ENCODE measurements at places on chromosomes 5 and 9.
A peak's percentile ranks its signal among the peaks of the same experiment; 100 is the strongest.

DNA sequence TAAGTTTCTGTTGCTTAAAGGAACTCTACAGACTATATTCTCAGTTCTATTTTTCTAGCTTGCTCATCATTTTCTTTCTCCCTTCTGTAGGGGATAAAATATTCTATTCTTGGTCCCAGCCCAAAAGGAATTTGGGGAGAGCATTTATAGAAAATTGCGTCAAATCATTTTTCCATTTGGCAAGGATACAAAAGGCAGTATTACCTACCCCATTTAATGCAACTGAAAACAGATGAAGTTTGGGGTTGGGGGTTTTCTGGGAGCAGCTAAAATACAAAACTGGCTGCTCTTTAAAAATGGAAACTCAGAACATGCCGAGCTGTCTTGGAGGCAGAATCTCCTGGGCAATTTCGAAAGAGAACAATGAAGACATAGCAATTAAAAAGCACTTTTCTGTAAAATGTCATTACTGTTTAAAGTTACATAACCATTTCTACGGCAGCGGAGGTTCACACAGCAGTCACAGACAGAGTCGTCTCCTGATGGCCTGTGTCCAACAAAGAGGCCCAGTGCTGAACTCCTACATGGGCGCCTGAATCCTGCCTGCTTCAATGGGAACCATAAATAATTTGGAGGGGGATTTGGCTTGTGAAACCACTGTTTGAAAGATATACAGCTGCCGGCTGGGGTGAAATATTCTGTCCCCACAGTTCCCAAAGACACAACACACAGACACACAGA lies 152.4 kb downstream of the BRINP1 start:
- DNase-seq = no peak

DNA sequence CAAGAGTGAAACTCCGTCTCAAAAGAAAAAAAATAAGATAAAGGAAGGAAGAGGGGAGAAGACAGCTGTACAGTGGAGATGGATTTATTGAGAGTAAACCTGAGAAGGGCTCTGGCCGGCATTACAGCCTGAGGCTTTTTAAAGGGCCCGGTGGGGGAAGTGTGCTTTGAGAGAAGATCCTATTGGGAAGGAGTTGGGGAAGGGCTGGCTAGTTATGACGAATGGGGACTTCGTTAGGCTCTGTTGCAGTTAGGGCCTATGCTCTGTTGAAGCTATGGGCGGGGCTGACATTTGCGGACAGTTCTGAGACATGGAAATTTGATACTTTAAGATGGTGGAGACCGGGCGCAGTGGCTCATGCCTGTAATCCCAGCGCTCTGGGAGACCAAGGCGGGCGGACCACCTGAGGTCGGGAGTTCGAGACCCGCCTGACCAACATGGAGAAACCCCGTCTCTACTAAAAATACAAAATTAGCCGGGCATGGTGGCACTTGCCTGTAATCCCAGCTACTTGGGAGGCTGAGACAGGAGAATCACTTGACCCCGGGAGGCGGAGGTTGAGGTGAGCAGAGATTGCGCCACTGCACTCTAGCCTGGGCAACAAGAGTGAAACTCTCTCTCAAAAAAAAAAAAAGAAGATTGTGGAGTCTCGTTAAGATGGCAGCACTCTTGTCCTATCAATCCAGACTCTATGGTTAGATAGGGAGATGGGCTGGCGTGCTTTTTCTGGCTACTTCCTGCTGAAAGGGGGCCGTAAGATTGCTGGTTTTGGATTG lies 33.2 kb downstream of the C9orf50 start:
- no peak for DNase-seq

- DNase-seq = no peak
Observed at GRCh38 chr9:96152550-96152949, 149.4 kb downstream of the HSD17B3 start.

- peak; percentile 91 for DNase-seq
Observed at GRCh38 chr9:127049044-127049443, 73.4 kb downstream of the ANGPTL2 start.

DNA sequence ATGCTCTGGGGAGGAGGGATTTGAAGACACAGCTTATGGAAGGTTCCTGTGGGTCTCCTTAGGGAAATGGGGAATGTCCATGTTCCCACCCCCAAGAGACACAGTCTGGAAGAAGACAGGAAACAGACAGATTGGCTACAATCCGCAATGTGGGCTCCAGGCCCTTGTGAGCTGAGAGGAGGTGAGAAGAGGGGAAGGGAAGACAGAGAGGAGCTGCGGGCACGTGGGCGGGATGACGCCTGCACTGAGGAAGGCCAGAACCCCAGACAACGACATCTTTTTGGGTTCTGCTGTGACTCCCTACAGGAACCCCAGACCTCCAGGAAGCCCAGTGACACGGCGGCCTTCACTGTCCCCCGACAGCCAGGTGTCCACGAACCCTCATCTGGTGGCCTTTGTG lies 29.9 kb upstream of the NKD2 start:
- no peak for DNase-seq

GRCh38 chr9:121819428-121820231 lies 168.2 kb downstream of the DAB2IP start:
- DNase-seq = no peak
